MV-4-11 (cell line): ENCODE measurements at places on chromosomes 5 and 9.
A peak's percentile ranks its signal among the peaks of the same experiment; 100 is the strongest.

GRCh38 chr5:149195337-149195887 is 54.1 kb downstream of the ABLIM3 start:
- DNase-seq, result no peak

DNA sequence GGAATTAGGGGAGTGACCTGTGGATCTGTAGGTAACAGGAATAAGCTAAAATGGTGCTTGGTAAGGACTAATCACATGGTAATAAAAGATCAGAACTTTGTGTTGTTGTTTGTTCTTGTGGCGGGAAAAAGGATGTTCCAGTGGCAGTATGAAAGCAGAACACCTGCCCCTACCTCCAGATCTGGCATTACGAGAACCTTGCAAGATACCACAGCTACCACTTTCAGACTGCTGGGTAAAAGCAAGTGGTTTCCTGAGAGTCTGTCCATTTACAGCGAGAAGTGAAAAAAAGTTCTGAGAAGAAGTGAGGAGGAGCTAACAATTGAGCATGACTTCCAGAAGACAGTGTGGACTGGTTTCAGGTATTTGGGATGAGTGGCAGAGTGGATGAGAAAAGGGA is 252.5 kb downstream of the TLE4 start:
- DNase-seq, result no peak

DNA sequence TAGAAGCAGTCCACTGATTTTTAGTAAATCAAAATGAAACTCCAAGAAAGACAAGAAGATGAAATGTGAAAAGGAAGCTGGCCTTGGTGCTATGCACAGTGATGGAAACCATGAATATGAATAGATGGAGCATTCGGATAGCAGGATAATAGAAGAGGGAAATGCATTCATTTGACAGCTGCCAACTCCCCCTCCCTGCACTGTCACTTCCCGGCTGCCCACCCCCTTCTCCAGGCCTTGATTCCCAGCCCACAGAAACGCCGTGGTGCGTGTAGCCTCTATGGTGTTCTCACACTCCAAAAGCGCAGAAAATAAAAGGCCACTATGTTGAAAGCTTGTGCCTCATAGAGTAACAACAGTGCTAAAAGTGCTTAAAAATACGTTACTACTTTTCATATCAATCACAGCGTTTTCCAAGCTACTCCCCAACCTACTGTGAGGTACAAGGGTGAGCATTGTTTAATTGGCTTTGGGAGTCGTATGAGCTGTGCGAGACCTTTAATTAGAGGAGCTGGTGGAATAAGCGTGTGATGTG is 26.1 kb upstream of the IFNK start:
- no peak for DNase-seq

DNA sequence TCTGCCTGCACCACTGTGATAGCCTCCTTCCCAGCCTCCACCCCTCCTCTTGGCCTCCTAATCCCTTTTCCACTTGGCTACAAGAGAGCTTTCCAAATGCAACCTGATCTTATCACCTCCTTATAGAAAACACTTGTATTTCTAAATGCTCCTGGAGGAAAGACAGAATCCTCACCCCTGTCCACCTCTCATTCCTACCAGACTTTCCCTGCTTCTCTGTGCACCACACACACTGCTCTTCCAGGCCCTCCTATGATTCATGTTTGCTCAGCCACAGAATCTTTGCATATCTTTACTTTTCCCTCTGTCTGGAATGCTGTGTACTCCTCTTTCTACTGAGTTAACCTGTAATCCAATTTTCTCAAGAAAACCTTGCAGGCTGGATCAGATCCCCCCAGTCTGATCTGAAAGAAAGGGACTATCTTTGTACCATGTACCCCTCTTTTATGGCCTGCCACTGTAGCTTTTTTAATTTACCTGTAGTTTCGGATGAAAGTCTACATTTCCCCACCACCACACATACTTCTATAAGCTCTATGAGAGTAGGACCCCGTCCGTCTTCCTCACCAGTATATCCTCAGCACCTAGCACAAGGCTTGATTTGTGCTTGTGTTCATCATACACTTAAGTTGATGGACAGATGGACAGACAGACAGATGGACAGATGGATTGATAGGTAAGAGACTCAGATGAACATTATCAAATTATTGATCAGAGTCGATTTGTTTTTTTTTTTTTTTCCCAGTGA is 95.3 kb downstream of the GALNT10 start:
- DNase-seq, result no peak

DNA sequence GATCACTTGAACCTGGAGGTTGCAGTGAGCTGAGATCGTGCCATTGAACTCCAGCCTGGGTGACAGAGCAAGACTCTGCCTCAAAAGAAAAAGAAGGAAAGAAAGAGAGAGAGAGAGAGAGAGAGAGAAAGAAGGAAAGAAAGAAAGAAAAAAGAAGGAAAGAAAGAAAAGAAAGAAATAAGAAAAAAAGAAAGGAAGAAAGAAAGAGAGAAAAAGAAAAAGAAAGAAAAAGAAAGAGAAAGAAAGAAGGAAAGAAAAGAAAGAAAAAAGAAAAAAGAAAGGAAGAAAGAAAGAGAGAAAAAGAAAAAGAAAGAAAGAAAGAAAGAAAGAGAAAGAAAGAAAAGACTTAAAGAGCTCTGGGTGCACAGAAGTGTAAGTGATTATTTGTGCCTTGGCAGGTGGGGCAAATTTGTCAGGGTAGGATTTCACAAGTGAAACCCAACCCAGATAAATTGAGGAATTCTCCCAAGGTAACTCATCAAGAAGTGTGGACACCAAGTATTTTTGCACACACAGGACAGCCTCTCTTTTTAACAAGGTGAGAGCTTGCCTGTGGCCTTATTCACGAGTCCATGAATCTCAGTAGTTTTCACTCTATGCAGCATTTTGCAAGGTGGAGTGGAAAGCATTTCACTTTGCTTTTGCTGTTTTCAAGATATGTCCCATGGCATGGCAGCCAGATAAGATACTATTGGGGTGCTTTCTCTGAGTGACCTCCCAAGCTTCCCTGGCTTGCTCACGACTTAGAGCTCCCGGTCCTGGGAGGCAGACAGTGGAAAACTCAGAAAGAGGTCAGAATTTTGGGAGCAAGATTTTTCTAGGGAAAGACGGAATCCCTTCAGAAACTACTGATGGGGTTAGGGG is 57.8 kb downstream of the C9orf153 start:
- no peak for DNase-seq

GRCh38 chr9:81193362-81194339 is 495.7 kb downstream of the TLE1 start:
- no peak for DNase-seq

- DNase-seq, result no peak
Measured at GRCh38 chr5:151048526-151048925, 28.1 kb downstream of the GPX3 start.

DNA sequence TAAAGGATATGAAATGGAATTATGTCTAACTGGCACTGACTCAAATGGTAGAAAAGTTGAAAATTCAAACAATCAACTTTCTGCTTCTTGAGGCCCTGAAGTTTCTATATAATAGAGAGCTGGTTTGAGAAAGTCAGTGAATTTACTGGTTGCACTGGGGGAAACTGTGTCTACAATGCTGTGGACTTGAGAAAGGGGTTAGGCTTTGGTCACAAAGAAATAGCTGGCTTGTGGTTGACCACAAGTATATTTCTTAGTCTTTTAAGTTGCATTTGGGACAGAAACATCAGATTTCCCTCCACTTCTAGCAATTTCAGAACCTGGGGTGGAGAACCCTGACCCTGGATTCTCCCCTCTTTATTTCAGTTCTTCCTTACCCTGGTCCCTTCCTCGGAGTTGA is 192.6 kb upstream of the ACTBL2 start:
- peak; percentile 13 for DNase-seq

- DNase-seq, result no peak
Measured at GRCh38 chr5:75545131-75545530, 33.4 kb downstream of the POLK start.

- no peak for DNase-seq
Measured at GRCh38 chr9:114121227-114122135, 22.4 kb upstream of the KIF12 start.

GRCh38 chr5:11683666-11684065 is 220.6 kb downstream of the CTNND2 start:
- DNase-seq, result peak; percentile 15

DNA sequence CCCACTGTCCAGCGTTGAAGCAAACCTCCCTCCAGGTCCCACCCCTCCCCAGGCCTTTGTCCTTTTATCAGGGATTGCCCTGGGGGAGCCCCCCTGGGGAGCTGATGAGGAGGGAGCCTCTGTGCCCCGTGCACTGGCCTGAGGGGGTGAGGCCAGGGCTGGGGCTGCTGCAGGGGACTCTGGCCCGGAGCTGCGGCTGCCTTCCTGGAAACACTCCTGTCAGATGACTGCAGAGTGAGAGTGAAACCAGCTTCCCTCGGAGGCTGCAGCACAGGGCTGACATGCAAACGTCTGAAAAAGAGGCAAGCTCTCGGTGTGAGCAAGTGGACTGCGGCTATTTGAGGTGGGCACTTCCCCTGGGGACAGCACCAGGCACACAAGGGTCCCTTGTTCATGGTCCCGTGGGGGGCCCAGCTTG is 4.6 kb upstream of the TRAF2 start:
- peak; percentile 45 for DNase-seq

- DNase-seq, result no peak
Measured at GRCh38 chr5:86929123-86929766, 311.5 kb downstream of the COX7C start.

- DNase-seq, result no peak
Measured at GRCh38 chr5:173175523-173175922, 31.2 kb downstream of the BNIP1 start.

DNA sequence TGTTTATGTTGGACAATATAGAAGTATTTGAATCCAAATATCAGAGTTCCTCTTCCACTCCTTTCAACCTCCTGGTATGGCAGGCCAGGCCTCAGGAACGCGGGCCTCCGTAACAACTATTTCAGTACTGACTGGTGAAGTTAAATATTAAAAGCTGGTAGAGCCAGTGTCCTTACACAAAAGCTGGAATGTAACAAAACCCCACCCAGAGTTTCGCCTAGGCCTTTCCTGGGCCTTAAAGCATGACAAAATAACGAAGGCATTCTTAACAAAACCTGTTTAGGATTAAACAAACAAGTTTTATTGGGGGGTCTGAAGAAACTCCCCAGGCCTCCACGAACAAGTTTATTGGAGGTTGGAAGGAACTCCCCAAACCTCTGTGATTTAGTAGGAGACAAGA is 61.6 kb upstream of the GNE start:
- no peak for DNase-seq

DNA sequence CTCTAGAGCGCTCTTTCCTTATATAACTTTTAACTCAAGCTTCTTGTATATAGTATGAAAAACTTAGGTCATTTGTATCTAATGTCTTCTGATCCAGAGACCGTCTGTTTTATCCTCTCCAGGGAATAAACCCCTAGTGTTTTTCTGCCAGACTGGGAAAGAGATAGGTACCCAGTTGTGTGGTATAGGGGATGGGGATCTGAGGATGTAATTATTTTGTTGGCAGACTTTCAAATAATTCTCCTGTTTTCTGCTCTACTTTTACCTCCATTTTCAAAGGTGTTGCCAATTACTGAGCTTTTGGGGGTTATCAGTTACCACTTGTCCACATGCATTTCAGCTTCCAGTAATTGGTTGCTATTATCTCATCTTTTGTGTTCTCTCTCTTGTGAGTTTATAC is 17.9 kb downstream of the CCDC171 start:
- no peak for DNase-seq

DNA sequence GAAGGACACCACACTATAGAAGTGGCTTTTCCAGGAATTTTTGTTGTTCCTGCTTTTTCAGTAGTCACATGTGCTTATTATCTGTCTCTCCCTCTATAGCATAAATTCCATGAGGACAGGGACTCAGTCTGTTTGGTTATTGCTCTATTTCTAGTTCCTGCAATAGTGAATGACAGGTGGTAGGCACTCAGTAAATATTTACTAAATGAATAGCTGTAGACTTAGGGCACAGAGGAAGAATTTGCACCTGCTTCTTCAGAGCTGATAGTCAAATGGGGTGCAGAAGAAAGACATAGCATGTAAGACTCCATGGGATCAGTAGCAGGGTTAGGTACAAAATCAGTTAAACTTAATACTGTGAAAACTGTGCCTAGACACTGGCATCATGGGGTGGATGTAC is 580.2 kb downstream of the CCDC171 start:
- no peak for DNase-seq

DNA sequence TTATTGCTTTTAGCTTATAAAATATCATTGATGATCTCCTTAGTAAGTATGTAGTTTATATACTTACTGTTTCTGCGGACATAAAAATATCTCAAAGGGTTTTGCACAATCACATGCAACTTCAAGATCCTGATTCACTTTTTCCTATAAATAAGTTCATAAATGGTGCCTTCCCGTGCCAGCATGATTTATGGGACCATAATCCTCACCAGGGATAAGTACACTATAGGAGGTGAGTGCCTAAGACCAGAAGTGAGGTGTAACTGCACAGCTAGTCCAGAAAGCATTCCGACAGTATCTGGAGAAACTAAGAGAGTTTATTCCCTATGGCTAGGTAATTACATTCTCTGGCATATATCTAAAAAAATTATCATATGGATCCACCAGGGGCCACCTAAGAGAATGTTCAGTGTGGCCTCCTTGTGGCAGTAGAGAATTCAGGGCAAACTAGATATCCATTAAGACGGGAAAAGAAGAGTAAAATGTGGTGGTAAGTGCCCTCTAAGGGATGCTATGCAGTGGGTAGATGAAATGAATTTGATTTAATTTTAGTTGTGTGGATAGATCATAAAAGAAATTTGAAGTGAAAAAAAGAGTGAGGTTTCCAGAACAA is 402.5 kb upstream of the SLC24A2 start:
- DNase-seq, result no peak

- DNase-seq, result no peak
Measured at GRCh38 chr5:17992291-17992690, 358.0 kb downstream of the TAF11L14 start.

DNA sequence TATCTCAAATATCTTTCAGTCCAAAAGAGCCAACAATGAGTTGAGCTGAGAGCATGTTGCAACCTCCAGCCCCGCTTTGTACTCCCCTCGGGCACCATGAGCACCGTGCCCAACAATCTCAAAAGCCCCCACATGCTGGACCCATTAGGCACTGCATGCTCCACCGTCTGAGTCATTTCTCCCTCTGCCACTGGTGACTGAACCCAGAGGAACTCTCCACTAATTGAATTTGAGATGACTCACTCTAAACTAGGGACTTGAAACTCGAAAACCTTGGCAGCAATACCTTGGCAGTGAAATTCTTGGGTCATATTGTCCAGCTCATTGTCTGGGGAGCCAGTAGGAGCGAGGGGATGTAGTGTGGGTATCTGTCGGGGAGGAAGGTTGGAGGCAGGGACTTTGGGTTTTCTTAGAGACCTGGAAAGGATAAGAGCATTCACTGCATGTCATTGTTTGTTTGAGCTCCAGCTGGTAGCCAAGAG is 49.9 kb upstream of the SLIT3 start:
- no peak for DNase-seq

GRCh38 chr9:77887662-77888061 is 143.9 kb downstream of the GNAQ start:
- no peak for DNase-seq

- DNase-seq, result no peak
Measured at GRCh38 chr9:109556061-109556460, 58.0 kb upstream of the PTPN3 start.
